ENCODE measurements at places on chromosomes 12 and 14.

- no peak for DNase-seq
Measured at GRCh38 chr12:28770322-28770721, 378.8 kb upstream of the FAR2 start.

DNA sequence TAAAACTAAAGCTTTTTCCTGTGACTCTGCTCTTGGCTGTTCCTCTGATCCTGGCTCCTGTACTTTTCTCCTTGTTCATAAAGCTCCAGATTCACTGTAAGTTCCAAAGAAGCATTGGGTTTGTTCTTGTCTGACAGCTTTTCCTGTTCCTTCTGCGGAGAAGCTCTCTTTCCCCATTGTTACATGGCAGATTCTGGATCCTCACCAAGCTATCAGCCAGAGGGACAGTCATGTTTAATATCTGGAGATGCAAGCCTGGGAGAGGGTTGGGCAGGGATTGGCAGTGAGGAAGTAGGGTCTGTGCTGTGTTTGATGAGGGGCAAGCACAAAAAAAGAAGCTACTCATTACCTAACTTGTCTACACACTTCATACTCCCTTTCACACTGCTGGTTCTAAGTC, 107.9 kb downstream of the AKAP6 start:
- DNase-seq: no peak

GRCh38 chr12:121637231-121637914, 11.0 kb downstream of the ORAI1 start:
- no peak for DNase-seq

DNA sequence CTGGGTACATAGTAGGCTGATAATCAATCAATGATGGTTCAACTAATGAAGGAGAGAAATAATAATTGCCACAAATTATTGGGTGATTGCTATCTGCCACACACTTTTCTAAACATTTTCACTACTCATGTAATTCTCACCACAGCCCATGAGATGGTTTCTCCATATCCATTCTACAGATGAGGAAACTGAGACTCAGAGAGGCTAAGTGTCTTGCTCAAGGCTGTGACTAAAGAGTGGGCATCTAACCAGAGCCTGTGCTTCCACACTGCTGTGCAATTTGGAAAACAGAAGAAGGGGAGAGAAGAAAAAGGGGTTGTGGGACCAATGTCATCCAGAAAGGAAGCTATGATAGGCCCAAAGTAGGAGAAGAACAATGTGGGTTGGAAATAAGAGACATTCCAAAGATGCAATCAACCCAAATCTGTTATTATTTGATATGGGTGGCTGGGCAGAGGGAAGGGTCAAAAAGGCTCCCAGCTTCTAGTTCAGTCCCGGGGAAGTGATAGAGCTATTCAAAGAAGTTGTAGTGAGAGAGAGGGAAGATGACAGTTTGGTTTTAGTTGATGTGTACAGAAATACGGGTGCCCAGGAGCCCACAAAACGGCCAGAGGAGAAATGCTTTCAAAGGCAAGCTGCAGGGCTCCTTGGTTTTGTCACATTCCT, 483 bp upstream of the NR1H4 start:
- no peak for DNase-seq

GRCh38 chr12:113609692-113610469, 138.2 kb upstream of the LHX5 start:
- no peak for DNase-seq

- no peak for DNase-seq
Measured at GRCh38 chr14:102058146-102058545, 28.7 kb downstream of the HSP90AA1 start.

GRCh38 chr14:64541261-64541971, 875 bp downstream of the HSPA2 start:
- no peak for DNase-seq

GRCh38 chr12:56528846-56529245, 7.2 kb downstream of the RBMS2 start:
- no peak for DNase-seq

DNA sequence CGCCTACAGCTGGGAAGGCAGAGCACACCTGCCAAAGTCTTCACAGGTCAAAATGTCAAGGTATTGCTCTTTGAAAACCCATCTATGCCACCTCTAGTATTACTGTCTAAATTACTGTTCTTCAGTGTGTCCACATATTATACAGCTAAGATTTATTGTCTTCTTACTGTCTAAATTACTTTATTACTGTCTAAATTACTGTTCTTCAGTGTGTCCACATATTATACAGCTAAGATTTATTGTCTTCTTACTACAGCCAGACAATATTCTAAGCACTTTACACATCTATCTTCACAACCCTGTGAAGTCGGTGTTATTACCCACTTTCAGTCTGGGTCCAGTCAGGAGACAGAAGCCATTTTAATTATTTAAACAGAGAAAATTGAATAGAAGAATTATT, 173.9 kb downstream of the MYRFL start:
- DNase-seq: no peak

GRCh38 chr14:51236314-51236713, 3.7 kb upstream of the TMX1 start:
- no peak for DNase-seq

GRCh38 chr12:23834076-23834475, 115.4 kb downstream of the SOX5 start:
- no peak for DNase-seq

GRCh38 chr14:61678975-61679374, 16.3 kb upstream of the HIF1A start:
- no peak for DNase-seq

GRCh38 chr12:106135781-106136180, 3.0 kb downstream of the NUAK1 start:
- no peak for DNase-seq

GRCh38 chr14:58562141-58562540, 75.6 kb upstream of the DACT1 start:
- DNase-seq: no peak

GRCh38 chr14:96925422-96925821, 128.2 kb downstream of the VRK1 start:
- no peak for DNase-seq

DNA sequence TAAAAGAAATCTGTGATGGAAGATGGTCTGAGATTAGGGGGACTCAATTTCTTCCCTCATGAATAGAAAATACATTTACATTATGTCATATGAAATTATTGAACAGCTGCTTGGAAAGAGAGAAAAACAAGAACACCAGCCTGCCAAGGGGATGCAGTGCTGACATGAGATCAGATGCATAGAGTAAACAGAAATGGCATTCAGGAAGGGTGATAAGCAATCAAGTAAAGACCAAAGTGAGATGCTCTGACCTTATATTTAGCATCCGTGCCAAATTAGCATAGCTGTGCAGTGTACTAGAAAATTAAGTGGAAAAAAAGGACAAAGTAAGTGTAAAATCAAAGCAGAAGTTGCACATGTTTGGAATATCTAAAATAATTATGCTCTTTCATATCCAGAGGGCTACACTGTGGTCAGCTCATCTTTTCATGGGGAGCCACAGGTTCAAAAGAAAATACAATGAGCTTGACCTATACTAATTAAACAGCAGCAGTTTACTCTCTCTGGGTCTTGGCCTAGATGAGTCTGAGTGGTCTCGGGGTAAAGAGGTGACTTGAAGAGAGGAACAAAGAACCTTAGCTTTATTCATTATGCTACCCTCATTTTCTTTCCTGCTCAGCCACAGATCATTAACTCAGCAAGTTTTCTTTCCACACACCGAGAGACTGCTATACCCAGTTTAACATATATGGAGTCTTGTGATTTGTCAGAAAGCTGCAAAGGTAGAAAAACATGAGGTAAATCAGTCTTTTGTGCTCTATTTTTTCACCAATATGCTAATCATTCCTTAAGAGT, 359.4 kb upstream of the FOXG1 start:
- no peak for DNase-seq

GRCh38 chr12:42729535-42729900, 140.0 kb upstream of the PRICKLE1 start:
- no peak for DNase-seq

DNA sequence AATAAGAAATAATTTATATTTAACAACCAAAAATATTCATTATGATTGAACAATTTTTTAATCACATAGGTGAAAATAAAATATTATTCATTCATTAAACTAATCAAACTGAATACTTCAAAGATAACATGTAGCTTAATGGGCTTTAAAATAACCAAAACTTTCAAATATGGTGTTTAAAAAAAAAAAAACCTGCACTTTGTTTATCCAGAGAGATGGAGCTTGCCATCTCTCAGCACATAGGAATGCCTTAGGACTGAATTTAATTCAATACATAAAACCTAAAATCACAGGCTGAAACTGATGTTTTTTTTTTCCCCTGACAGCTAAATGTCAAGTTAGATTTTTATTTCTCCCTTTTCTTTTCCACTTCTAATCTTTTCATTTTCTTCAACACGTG, 14.4 kb upstream of the CCER1 start:
- DNase-seq: no peak

DNA sequence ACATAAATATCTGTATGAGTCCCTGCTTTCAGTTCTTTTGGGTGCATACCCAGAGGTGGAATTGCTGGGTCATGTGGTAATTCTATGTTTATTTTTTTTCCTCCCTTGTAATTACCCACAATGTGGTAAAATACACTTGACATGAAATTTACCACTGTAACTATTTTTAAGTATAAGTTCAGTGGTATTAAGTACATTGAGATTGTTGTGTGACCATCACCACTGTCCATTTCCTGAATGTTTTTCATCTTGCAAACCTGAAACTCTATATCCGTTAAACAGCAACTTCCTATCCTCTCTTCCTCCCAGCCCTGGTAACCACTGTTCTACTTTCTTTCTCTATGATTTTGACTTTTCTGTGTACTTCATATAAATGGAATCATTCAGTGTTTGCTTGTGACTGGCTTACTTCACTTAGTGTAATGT, 51.4 kb downstream of the BORCS5 start:
- DNase-seq: no peak

DNA sequence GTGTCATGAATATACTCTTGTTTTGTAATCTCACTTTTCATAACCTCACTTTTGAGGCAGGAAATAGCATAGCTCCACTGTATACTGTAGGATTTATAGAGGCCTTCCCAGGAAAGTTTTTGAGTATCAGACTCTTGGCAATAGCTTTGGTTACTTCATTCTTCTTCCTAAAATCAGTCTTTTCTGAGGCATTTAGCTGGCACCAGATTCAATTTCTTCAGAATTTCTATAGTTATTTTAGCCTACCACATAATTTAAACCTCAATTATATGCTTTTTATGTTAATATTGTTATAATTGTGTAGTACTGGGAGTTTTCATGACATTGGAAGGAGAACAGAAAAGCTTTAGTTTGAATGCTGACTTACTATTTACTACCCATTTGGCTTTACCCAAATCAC, 322.3 kb upstream of the FAR2 start:
- DNase-seq: no peak

- no peak for DNase-seq
Measured at GRCh38 chr14:32514236-32514635, 185.1 kb downstream of the AKAP6 start.

DNA sequence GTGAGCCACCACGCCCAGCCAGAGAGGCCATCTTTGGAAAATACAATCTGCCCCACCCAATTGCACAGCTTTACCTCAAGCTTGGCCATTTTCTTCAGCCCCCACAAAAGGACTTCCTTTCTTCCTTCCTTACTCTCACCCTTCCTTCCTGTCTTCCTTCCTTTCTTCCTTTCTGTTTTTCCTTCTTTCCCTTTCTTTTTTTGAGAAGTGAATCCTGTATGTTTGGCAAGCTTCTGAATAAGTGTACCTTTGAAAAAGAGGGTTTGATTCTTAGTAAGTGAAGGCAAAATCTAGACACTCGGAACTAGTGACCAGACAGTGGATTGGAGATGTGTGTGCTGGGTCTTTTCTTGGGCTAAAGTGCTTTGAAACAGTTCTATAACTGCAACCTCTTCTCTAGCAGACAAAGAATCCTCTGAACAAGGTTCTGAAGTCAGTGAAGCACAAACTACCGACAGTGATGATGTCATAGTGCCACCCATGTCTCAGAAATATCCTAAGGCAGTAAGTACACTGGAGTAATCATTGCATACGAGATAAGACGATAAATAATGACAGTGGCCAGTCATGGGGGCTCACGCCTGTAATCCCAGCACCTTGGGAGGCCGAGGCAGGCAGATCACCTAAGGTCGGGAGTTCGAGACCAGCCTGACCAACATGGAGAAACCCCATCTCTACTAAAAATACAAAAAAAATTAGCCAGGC, 49.5 kb downstream of the SUPT16H start:
- DNase-seq: no peak

- DNase-seq: no peak
Measured at GRCh38 chr14:52310541-52310940, 3.6 kb upstream of the PTGER2 start.

- DNase-seq: peak; percentile 56
Measured at GRCh38 chr14:65824285-65824977, 411.9 kb downstream of the FUT8 start.

- DNase-seq: no peak
Measured at GRCh38 chr12:114392909-114393308, 13.0 kb downstream of the TBX5 start.

DNA sequence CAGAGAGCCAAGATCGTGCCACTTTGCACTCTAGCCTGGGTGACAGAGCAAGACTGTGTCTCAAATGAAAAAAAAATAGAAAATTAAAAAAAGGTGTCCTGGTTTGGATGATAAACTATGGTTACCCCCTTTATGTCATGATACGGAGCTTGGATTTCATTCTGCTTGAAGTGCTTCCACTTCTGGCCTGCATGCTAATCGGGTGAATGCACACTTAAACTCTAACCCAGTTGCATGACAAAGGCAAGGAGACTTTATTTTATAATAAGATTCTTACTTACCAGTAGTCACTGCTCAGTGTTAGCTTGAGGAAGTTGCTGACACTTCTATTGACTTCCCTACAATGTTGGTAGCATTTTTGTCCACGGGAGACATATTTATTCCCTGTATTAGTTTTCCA, 24.3 kb downstream of the CFAP54 start:
- DNase-seq: no peak

GRCh38 chr12:89073027-89073398, 279.3 kb downstream of the DUSP6 start:
- DNase-seq: no peak

DNA sequence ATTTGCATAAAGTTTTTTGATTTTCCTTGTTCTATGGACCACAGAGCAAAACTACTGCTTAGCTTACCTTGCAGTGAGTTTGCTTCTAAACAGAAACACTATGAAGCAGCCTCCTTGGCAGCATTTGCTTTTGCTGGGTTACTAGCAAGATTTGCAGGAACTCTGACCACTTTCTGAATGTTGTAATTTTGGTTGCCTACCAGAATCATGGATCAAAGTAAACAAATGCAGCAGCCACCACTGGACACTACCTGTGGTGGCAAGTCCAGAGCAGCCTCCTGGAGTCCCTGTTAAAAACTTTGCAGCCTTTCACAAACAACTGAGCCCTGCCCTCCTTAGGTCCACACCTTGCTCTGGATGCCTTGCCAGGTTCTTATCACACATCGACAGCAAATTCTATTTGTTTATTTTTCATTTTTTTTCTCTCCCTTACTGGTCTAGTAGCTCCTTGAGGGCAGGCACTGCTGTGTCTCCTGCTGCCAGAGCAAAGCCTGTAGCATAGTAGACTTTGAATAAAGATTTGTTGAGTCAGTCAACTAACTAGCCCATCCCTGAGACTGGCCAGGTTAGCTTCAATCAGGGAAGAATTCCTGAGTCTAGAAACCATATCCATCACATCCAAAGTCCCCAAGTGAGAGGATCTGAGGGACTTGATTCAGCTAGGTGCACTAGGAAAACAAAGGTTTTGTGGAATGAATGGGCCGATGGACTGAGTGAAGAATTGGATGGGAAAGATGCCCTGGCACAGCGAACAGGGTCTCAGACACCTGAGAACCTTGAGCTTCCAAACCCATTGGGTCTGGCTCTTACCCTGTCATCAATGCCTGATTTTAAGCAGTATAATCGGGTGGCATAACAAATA, 5.7 kb downstream of the TTC6 start:
- DNase-seq: no peak

- no peak for DNase-seq
Measured at GRCh38 chr14:88901189-88901588, 76.7 kb downstream of the TTC8 start.
